ENCODE measurements at places on chromosomes 16 and 17.
A peak's percentile ranks its signal among the peaks of the same experiment; 100 is the strongest.

DNA sequence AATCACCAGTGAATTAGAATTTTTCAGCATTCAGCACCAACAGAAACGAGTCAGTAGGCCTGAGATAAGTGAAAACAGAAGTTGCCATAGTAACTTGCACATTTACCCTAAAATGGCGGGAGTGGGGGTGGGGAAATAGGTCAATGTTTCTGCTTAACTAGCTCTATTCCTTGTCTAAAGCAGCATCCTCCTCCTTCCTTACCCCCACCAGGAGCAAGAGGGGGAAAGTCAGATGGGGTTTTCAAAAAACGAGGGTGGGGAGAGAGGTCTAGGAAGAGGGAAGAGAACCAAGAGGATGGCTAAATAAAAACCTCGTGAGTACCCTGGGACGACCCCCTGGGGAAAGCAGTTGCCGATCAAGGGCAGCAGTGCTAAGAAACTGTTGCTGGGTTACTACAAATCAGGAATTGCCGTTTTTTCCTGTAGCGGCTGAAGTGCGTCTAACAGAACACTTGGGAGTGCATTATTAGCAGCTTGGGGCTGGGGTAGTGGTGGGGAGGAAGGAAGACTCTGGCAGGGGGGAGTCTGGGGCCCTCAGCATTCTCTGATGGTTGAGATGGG is 34.4 kb upstream of the MNT start:
- peak; percentile 30 for DNase-seq

- no peak for DNase-seq
Observed at GRCh38 chr17:32503251-32504165, 16.7 kb downstream of the CDK5R1 start.

DNA sequence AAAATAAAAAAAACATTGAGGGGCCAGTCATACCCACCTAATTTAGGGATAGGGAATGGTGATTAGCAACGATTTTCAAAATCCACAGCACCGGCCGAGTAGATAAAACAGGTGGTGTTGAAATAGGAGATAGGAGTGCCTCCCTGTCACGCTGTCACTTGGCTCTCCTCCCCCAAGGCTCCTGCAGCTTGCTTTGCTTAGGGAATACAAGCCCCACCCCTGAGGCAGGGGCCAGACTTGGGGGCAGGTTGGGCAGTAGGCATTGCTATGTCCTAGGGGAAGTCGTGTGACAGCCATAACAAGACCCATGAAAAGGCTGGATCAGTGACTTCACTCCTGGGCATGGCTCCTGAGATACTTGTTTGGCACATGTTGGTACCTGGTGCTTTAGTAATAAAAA is 25.8 kb downstream of the POLR2A start:
- DNase-seq: no peak

GRCh38 chr16:62967611-62968010 is 931.4 kb upstream of the CDH8 start:
- DNase-seq: no peak

- no peak for DNase-seq
Observed at GRCh38 chr16:50437769-50438437, 69.1 kb upstream of the BRD7 start.

DNA sequence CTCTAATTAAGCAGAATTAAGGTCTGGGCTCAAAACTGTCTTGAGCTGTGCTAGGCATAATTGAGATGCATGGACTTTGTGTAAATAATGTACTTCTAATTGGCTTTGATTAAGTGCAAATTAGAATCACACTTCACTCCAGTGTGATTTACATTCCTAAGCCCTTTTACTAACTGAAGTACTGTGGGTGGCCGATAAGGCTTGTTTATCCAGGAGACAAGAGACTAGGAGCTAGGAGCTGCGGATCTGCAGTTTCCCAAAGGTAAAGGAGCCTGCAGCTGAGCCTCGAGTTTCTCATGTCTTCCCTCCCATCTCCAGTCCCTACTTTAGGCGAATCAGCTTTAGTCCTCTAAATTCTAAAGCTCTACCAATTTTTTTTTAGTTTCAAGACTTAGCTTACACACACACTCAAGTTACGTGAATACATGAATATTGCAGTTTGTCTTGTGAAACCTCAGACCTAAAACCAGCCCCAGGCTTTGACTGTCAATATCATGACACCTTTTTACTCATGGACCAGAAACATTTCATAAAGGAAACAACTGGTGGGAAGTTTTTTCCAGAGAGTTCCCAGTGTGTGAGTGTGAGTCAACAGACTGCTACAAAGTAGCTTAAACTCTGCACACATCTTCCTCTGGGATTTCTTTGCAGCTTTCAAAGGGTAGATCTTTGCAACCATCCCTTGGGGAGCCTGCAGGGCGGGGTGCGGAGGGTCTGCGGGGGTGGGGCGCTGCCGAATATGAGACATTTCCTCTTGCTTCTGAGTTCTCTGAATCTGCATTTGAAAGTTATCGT is 113.9 kb upstream of the TBX2 start:
- DNase-seq: no peak

DNA sequence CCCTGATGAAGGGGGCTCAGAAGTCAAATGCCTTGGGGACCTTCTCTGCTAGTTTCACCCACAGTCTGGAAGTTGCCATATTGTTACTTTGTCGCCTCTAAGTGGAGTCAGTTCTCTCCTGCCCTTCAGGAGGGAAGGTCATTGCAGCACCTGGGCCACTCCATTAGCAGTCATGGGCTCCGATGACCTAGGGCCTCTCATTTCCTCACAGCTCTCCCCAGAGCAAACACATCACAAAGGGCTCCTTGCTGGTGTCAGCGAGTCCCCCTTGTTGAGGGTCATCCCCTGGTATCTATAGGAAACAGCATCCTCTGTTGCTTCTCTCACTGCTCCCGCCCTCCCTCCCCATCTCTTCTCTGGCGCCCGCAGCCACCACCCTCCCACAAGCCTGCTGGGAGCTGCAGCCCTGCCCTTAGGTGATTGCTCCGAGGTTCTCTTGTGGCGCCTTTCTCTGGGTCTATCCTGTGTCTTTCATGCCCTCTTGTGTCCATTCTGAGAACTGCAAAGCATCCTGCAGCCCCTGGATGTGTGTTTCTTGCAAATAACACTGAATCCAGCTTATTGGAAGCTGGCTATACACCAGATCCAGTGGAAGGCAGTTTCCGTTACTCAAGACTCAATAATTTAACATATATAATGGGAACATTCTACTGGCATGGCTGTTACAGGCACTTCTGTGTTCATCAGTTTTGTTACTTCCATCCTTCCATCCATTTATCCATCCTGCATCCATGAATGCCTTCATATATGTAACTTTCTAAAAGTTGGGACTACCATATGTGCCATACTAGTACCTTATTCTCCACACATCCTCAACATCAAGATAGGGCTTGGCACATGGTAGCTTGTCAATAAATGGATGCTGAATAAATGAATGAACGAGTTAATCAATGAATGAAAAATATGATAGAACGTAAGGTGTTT is 21.2 kb downstream of the PDILT start:
- peak; percentile 69 for DNase-seq

- DNase-seq: no peak
Observed at GRCh38 chr17:11388054-11388453, 147.0 kb downstream of the SHISA6 start.

DNA sequence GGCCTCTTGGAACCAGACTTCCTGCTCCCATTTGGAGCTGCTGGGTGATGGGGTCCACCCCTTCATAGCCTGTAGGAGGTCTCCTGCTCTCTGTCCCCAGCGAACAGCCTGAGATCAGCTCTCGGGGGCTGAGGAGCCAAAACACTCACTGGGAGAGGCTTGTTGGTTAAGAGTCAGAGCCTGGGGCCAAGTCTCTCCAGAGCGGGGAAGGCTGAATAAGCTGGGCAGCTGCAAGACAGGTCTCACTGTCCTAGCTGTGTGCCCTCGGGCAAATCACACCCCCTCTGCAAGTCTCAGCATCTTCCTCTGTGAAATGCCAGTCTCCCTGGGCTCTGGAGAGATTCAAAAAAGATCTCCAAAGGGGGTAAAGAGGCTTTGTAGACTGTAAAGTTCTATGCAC is 174.6 kb downstream of the WSCD1 start:
- DNase-seq: no peak

DNA sequence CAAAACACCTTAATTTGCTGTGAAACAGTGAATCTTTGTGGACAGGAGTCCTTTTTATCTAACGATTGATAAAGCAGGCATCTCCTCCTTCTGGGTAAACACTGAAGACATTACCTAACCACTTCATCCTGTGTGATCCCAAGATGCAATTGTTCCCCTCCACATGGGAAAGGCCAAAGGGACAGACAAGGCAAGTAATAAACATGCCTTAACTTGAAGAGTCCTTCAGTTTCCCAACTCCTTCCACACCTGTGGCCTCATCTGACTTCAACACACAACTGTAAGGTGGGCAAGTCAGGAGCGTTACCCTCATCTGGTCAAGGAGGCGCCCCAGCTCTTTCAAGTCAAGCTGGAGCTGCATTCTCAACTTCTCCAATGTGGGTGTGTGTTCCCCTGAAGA is 278.6 kb downstream of the ABCC12 start:
- no peak for DNase-seq

DNA sequence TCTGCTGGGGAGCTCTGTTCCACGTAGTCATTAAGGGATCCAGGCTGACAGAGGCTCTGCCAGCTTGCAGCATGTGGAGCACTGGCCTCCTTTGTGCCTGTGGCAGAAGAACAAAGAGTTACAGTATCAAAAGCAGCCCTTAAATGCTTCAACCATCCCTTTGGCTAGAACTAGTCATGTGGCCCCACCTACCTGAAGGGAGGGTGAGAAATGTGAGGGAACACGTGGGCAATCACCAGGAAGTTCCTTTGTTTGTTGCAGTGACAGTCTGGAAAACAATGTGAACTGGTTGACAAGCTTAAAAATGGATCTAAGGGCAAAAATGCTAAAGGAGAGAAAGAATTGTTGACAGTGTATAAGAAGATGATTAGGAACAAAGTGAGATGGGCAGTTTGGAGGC is 290.4 kb upstream of the HSBP1 start:
- no peak for DNase-seq

DNA sequence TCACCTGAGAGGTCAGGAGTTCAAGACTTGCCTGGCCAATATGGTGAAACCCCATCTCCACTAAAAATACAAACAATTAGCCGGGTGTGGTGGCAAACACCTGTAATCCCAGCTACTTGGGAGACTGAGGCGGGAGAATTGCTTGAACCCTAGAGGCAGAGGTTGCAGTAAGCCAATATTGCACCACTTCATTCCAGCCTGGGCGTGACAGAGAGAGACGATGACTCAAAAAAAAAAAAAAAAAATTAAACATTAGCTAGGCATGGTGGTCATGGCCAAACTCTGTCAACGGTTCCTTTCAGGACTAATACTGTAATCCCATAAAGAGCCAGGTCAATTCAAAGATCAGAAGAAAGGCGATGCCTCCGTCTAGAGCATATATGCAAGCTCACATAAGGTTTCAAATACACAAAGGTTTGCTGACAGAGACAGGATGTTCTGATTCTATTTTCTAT is 2.4 kb downstream of the RNF157 start:
- DNase-seq: no peak

DNA sequence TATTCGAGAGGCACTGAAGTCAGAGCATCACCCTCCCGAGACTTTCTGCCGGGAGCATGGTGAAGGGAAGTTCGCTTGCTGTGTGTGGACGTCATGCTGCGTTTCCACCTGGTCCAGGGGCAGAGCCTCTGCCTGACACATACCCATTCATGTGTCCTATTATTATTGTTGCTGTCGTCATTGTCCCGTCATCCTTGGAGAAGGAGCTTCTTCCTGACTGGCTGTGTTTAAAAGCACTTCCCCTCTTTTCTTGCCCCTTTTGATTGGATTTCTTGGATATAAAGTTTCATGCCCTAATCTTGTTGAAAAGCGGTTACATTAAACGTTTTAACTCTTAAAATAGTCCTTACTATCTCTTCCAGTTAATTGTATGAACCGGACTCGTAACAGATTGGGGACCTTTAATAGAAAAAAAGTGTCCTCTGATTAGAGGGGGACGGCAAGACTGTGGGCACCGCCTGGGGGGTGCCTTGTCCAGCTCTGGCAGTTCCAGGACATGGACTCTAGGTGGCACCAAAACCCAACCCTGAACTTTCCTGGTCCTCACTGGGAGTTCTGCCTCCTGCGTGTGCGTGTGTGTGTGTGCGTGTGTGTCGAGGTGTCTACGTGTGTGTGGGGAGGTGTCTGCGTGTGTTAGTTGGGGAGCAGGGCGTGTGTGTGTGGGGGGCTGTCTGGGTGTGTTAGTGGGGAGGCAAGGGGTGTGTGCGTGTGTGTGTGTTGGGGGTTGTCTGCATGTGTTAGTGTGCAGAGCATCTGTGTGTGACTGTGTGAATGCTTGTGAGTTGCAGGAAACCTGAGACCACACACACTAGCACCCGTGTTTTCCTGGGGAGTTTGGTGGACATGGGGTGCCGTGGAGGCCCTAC is 133.3 kb upstream of the CIBAR2 start:
- DNase-seq: peak; percentile 74

DNA sequence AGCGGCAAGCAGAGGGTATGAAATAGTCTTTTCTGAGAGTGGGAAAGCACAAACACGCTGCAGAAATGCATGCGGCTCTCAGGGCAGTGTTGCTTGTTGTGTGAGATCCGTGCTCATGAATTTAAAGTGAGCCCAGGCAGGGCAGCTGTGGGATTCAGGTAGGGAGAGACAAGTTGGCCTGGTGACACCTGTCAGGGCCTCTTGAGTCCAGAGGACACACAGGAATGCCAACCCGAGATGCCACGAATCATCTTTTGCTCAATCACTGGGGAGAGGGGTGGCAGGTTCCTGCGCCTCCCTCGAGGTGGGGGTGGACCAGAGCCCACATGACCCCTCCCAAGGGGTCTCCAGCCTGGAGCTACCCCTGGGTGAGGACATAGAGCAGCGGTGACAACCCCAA is 211.9 kb downstream of the GSG1L start:
- no peak for DNase-seq

Data from nephron progenitor cell (in vitro differentiated cells).